ENCODE measurements at places on chromosomes 3 and 15. TPM values are rescaled to one million over a fixed set of nuclear protein-coding genes. Genes with fewer than 3 reads are reported as not detected.
A peak's percentile ranks its signal among the peaks of the same experiment; 100 is the strongest.

DNA sequence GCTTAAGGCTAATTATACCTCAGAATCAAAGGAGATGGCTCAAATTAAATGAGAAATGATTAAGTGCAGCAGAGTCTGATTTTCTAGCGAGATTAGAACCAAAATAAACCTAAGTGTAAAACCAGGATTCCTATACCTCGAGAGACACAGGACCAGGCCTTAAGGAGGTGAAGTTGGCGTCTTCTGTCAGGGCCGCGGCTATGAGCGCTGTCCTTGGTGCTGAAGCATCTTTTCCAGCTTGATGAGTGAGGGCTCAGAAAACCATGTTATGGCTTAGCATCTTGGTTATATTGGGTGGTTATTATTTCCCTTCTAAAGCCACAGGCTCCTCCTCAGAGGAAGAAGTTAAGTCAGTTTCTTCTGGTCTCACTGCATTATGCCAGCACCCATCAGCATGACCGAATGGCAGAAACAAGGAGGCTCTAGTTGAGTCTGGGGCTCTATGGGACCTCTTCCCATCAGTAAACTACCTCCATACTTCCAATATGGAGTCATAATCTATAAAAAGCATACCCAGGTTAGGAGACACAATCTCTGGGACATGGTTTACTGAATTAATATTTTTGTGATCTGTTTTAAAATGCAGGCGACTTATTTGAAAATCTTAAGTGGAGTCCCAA lies 120.1 kb upstream of the NMNAT3 start:
- no peak for DNase-seq

Gene DNAH12
- 10.4 TPM for polyA plus RNA-seq

DNA sequence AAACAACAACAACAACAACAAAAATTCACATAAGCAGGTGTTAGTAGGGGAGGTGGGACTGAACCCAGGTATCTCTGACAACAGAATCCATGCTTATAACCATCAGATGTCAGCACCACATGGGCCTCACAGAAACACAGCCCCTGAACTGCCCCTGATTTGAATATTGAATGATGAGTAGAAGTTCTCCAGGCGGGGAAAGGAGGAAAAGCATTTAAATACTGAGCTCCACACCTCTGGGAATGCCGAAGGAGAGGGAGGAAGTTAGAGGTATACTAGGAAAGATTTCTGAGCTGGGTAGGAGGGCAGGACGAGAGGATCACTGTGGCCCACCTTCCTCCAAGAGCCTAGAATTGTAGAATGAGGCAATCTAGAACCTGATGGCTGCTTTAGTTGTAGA lies 31.9 kb upstream of the EIF4A2 start:
- DNase-seq, result no peak

DNA sequence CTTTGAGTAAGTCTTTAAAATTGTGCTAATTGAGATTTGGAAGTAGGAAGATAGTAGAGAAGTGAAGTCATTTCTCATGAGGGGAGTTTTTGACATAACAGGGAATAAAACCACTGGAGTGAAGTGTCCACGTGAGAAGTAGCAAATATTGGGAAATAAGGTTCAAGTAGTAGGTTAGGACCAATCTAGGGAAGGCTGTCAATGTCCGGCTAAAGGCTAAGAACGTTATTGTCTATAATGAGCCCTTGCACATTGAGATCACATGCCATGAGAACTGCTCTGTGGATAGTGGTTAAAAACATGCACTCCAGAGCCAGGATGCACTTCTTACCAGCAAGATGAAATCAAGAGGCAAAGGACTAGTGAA lies 459.9 kb upstream of the TPRG1 start:
- no peak for DNase-seq

- peak; percentile 42 for DNase-seq
Measured at GRCh38 chr3:129625072-129625874, 18.8 kb upstream of the PLXND1 start.

GRCh38 chr15:25134546-25134945 lies 179.8 kb downstream of the SNRPN start:
- DNase-seq, result no peak

Gene CPN2
- not detected for polyA plus RNA-seq

Data from left lung (tissue), 14 donors.